ENCODE measurements at places on chromosomes 16 and 17.

- no peak for DNase-seq
Measured at GRCh38 chr17:64229815-64230728, 33.0 kb downstream of the TEX2 start.

- peak; percentile 47 for DNase-seq
Measured at GRCh38 chr17:8954339-8954738, 11.2 kb downstream of the PIK3R5 start.

GRCh38 chr17:58680038-58680369 is 11.8 kb downstream of the TEX14 start:
- no peak for DNase-seq

DNA sequence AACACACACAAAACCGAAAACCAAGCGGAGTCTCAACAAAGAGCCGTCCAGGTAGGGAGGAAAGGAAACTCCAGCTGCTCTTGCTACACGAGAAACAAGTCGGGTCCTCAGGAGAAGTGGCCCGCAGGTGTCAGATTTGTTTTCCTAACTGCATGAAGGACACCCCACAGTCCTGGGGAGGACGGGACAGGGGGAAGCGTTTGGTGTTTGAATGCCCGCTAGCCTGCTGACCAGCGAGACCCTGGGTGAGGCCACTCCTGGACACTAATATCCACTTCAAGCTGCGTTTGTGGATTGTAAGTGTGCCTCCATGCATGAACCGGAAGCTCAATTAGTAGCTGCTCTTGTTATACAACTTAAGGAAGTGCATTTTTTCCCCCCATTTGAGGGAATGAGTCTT is 299.5 kb downstream of the MAF start:
- DNase-seq, result no peak

GRCh38 chr16:86573215-86573614 is 5.1 kb upstream of the FOXL1 start:
- DNase-seq, result no peak

DNA sequence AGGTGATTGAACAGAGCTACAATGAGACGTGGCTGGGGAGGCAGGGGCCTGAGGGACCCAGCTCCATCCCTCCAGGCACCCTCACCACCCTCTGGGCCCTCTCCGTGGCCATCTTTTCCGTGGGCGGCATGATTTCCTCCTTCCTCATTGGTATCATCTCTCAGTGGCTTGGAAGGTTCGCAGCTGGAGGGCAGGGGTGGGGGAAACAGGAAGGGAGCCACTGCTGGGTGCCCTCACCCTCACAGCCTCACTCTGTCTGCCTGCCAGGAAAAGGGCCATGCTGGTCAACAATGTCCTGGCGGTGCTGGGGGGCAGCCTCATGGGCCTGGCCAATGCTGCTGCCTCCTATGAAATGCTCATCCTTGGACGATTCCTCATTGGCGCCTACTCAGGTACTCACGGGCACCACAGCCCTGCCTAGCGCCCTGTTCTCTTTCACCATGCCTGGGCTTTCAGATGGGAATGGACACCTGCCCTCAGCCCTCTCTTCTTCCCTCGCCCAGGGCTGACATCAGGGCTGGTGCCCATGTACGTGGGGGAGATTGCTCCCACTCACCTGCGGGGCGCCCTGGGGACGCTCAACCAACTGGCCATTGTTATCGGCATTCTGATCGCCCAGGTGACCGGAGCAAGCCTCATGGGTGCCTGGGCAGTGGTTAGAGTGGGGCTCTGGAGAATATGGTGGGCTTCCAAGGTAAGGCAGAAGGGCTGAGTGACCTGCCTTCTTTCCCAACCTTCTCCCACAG is 2.1 kb downstream of the SLC2A4 start:
- no peak for DNase-seq

DNA sequence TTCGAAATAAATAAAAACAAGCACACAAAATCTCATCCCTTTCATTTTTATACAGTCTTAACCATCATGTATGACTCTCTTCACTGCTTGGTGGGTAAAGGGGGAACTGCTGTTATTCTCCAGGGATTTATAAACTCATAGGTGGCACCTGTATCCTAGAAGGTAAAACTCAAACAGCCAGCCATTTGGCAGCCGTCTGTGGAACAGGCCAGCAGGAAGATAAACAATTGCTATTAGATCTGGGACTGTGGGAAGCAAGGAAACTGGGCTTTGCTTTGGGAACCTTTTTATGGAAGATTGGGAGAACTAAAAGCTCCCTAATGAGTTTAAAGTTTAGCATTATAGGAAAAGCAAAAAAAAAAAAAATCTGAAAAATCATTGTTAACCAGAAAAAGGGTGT is 126.0 kb downstream of the TANGO6 start:
- no peak for DNase-seq

- no peak for DNase-seq
Measured at GRCh38 chr16:54112451-54113206, 174.0 kb downstream of the IRX3 start.

DNA sequence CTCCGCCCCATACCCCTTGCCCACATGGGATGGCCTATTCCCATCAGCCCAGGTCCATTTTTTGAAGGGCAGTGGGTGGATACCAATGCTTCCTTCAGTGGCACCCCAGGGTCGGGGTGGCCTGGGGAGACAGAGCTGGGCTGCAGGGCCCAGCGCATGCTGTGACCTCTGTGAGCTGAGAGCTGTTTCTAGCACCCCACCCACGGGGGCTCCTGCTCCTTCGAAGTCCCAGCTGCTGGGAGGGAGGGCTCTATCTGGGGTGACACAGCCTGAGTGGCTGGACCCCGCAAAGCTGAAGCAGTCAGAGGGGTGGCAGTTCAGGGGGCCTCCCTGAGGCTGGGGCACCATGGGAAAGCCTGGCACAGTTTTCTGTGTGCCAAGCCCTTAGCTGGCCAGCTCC is 10.7 kb downstream of the PAM16 start:
- no peak for DNase-seq

DNA sequence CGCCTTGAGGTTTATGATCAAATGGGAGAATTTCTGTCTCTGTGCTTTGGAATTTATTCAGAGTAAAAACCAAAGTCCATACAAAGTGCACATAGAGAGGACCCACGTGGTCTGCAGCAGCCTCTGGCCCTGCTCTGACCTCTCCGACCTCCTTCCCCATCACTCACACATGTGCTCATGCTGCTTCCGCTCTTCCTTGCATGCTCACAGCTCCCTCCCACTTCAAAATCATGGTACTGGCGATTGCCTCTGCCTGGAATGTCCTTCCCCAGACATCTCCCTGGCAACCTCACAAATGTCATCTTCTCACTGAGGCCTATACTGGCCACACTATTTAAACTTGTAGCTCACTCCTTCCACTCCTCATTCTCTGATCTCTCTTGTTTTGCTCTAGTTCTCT is 418.0 kb downstream of the CA10 start:
- no peak for DNase-seq

DNA sequence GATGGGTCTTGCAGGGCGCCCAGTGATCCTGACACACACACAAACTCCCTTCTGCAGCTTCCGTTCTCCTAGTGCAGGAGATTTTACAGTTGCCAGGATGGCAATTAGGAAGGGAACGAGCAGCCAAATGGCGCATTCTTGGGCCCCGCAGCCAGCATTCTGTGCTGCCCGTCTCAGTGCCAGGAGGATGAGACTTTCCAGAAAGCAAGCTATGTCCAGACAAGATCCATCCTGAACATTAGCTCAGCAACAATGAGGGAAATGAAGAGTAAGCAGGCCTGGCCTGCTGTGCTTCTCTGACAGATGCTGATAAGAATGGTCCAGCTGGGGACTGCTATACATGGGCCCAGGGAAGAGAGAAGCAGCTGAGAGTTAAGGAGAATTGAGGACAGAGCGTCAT is 16.5 kb downstream of the SPPL2C start:
- DNase-seq, result peak; percentile 51

All from mucosa of gallbladder (tissue), 1 donor.